ENCODE measurements at places on chromosomes 16 and 17. TPM values are rescaled to one million over a fixed set of nuclear protein-coding genes. Genes with fewer than 3 reads are reported as not detected.
A peak's percentile ranks its signal among the peaks of the same experiment; 100 is the strongest.

Gene PRSS33
- total RNA-seq, result not detected

Gene HASPIN
- total RNA-seq, result 6.4 TPM

GRCh38 chr16:66290431-66290830, 76.1 kb upstream of the CDH5 start:
- H3K27me3 ChIP-seq, result peaks cover 32% of the 10 kb centered on the region
- no peak overlapping the region for H3K4me3 ChIP-seq
- DNase-seq, result no peak
- H3K36me3 ChIP-seq, result no peaks in the 10 kb centered on the region
- no peaks in the 10 kb centered on the region for H3K4me1 ChIP-seq

GRCh38 chr16:55572439-55572838, 6.0 kb downstream of the CAPNS2 start:
- peak; percentile 38 for DNase-seq
- H3K4me1 ChIP-seq, result peaks cover 37% of the 10 kb centered on the region
- H3K27ac ChIP-seq, result peak overlapping the region; percentile 71

GRCh38 chr17:32733401-32733800, 143.5 kb downstream of the MYO1D start:
- no peak overlapping the region for H3K4me3 ChIP-seq
- no peak overlapping the region for H3K27ac ChIP-seq
- no peaks in the 10 kb centered on the region for H3K27me3 ChIP-seq
- DNase-seq, result no peak
- no peaks in the 10 kb centered on the region for H3K36me3 ChIP-seq

DNA sequence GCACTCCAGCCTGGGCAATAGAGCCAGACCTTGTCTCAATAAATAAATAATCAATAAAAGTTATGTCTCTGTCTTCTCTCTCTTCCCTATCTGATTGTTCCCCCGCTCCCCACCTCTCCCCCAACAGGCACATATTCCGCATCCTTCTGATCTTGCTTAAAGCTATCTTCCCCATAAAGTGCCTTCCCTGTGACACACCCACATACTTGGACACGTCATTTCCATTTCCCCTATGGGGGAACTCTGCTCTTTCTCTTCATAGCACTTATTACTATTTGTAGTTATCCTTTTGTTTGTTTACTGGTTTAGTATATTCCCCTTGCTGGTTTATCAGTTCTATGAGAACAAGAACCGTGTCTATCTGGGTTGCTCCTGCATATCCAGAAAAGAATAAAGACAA, 14.9 kb downstream of the MYO1D start:
- H3K4me3 ChIP-seq, result no peak overlapping the region
- H3K4me1 ChIP-seq, result peaks cover 5% of the 10 kb centered on the region
- no peak for DNase-seq
- H3K27me3 ChIP-seq, result no peaks in the 10 kb centered on the region
- peak overlapping the region; percentile 52 for H3K27ac ChIP-seq
- H3K36me3 ChIP-seq, result no peaks in the 10 kb centered on the region

Measured in MCF 10A (cell line).